ENCODE measurements at places on chromosomes 6 and 20. TPM values are rescaled to one million over a fixed set of nuclear protein-coding genes. Genes with fewer than 3 reads are reported as not detected.

Gene TMEM63B
- total RNA-seq: 74.0 TPM

Gene TFAP2D
- not detected for total RNA-seq

Gene FAM8A1
- 10.3 TPM for total RNA-seq

Gene ASIP
- not detected for total RNA-seq

Gene HTR1E
- total RNA-seq: 0.09 TPM

Gene GGTLC1
- total RNA-seq: not detected

Gene FAM229B
- total RNA-seq: 19.7 TPM

Gene OR2H2
- not detected for total RNA-seq

Gene FRK
- 0.18 TPM for total RNA-seq

Gene PRND
- not detected for total RNA-seq

Gene SCP2D1
- total RNA-seq: not detected

Gene TRIM15
- total RNA-seq: 0.35 TPM

Gene ECT2L
- total RNA-seq: not detected

Gene GABRR1
- total RNA-seq: 0.24 TPM
